Body of pancreas (tissue), 4 donors: ENCODE measurements at places on chromosomes 6 and 20. TPM values are rescaled to one million over a fixed set of nuclear protein-coding genes. Genes with fewer than 3 reads are reported as not detected.

Gene B3GALT4
- 5.6 TPM for total RNA-seq

Gene HLA-DOA
- total RNA-seq, result 83.3 TPM

Gene LPIN3
- total RNA-seq, result 11.9 TPM

Gene PNLDC1
- total RNA-seq, result not detected

Gene ECHDC1
- 27.4 TPM for total RNA-seq

Gene DEFB123
- total RNA-seq, result not detected

Gene FOXF2
- total RNA-seq, result 0.26 TPM

Gene IP6K3
- total RNA-seq, result not detected

Gene TTBK1
- total RNA-seq, result 0.33 TPM

Gene KCNQ2
- total RNA-seq, result 1.8 TPM

Gene RGL2
- 31.3 TPM for total RNA-seq
